ENCODE measurements at places on chromosomes 7 and 10. TPM values are rescaled to one million over a fixed set of nuclear protein-coding genes. Genes with fewer than 3 reads are reported as not detected.

CDC14C gene
- not detected for total RNA-seq

KAT6B gene
- total RNA-seq = 18.1 TPM

GIMAP1 gene
- total RNA-seq = 3.6 TPM

SLC26A3 gene
- total RNA-seq = not detected

ACSL5 gene
- total RNA-seq = 0.64 TPM

UTF1 gene
- 0.38 TPM for total RNA-seq

FFAR4 gene
- not detected for total RNA-seq

AOAH gene
- 0.28 TPM for total RNA-seq

SFRP5 gene
- 3.5 TPM for total RNA-seq

MRLN gene
- total RNA-seq = not detected

MMRN2 gene
- total RNA-seq = 563 TPM

GRCh38 chr7:155360495-155361345 lies 63.0 kb downstream of the INSIG1 start:
- DNase-seq = no peak

DNA sequence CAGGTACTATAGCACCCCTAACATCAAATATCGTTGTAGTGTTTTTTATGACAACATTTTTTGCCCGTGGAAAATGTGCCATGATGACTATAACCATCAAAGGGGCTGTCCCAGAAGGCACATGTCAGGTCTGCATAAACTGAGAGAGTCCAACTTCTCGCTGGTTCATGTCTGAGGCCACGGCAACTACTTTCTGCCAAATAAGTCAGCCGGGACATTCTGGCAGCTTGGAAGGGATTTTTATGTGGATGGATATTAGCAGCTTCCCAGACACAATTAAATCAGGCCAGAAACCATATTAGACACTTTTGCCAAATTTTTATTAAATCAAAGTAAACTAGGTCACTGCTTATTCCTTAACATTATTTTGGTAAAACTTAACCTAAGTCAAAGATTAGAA lies 477.4 kb upstream of the FZD8 start:
- DNase-seq = no peak

- no peak for DNase-seq
Measured at GRCh38 chr7:139825666-139826290, 3.3 kb upstream of the TBXAS1 start.

- DNase-seq = no peak
Measured at GRCh38 chr10:123636598-123637325, 29.4 kb upstream of the GPR26 start.

- DNase-seq = no peak
Measured at GRCh38 chr10:98012644-98013043, 17.8 kb downstream of the CRTAC1 start.

- DNase-seq = no peak
Measured at GRCh38 chr7:21938463-21938862, 7.2 kb downstream of the CDCA7L start.

- DNase-seq = no peak
Measured at GRCh38 chr10:71998119-71998839, 34.1 kb downstream of the CHST3 start.

GRCh38 chr7:81590131-81590530 lies 179.7 kb downstream of the HGF start:
- no peak for DNase-seq

DNA sequence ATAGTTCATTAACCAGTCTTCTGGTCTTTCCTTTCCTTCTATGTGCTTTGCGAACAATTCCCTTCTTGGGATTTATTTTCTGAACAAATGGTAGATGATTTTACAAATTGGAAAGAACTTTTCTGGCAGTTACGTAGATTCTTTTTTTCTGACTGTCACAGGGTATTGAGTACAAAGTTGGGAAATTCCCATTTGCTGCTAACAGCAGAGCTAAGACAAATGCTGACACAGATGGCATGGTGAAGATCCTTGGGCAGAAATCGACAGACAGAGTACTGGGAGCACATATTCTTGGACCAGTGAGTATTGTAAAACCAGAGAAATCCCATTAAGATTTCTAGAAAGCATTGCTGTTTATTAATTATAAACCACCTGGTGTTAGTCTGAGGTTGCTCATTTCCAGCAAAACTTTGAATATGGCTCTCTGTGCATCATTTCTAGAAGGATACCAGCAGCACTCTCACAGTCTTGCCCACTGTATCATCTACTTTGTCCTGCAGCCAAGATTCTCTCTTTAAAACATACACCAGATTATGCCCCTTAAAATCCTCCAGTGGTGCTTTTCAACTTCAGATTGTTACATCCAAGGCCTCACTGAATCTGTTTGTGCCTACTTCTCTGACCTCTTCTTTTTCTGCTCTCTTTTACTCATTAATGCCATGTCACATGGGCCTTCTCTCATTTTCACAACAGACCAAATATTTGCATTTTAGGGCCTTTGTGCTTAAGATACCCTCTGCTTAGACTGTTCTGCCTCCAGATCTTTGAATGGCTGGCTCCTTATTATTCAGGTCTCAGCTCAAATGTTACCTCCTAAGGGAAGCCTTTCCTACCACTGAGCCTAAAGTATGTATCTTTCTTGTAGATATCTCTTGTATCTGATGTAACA lies 27.0 kb downstream of the DLD start:
- no peak for DNase-seq

DNA sequence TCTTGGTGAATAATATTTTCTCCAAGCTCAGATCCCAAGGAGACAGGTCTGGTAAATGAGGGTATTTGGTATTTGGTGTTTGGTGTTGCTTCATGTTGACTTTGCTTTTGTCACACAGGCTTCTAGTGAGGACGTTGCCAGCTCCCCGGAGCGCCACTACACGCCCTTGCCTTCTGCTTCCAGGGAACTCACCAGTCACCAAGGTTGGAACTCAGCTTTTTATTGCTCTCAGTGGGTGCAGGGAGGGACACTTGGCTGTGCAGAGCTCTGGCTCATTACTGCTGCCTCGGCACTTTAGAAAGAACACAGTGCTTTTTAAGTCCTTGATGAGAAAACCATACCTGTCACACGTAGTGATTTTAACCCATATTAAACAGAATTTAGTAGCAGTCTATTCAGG lies 892.9 kb downstream of the LRMDA start:
- no peak for DNase-seq

GRCh38 chr10:34295142-34295548 lies 520.0 kb downstream of the PARD3 start:
- DNase-seq = no peak

- DNase-seq = no peak
Measured at GRCh38 chr7:30668102-30668501, 14.2 kb downstream of the CRHR2 start.

DNA sequence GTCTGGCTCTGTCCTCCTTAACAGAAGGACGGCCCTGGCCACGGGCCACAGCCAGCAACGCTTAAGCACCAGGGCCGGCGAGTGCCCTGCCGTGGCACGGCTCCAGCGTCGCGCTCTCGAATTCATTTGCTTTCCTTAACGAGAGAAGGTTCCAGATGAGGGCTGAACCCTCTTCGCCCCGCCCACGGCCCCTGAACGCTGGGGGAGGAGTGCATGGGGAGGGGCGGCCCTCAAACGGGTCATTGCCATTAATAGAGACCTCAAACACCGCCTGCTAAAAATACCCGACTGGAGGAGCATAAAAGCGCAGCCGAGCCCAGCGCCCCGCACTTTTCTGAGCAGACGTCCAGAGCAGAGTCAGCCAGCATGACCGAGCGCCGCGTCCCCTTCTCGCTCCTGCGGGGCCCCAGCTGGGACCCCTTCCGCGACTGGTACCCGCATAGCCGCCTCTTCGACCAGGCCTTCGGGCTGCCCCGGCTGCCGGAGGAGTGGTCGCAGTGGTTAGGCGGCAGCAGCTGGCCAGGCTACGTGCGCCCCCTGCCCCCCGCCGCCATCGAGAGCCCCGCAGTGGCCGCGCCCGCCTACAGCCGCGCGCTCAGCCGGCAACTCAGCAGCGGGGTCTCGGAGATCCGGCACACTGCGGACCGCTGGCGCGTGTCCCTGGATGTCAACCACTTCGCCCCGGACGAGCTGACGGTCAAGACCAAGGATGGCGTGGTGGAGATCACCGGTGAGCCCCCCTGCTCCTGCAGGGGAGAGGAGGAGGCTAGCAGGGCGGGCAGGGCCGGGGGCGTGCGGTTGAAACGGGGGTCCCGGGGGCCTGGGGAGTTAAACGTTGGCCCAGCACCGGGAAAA lies at the start of gene HSPB1:
HSPB1 (plus strand) TSS at position 327 of the 855 bp plus-strand sequence; CDS start at position 367, 40 bp downstream.
- DNase-seq = peak; percentile 76

DNA sequence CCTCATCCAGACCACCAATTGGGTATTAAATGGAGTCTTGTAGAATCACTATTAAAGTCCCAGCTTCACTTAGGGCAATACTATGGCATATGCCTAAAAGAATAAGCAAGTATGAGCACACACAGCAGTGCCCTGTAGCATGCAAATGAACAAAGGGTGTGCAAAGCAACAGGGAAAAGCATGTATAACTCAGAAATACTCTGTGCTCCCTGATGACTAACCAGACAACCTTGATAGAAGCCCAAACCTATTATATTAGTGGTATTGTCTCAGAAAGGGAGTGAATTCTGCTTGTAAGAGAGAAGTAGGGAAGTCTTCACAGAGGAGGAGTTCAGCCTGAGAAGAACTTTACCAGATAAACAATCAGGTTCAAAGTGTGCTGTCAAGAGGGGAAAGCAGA lies 131.2 kb downstream of the DGKI start:
- no peak for DNase-seq

- no peak for DNase-seq
Measured at GRCh38 chr7:27098578-27099451, 3.0 kb upstream of the HOXA1 start.

DNA sequence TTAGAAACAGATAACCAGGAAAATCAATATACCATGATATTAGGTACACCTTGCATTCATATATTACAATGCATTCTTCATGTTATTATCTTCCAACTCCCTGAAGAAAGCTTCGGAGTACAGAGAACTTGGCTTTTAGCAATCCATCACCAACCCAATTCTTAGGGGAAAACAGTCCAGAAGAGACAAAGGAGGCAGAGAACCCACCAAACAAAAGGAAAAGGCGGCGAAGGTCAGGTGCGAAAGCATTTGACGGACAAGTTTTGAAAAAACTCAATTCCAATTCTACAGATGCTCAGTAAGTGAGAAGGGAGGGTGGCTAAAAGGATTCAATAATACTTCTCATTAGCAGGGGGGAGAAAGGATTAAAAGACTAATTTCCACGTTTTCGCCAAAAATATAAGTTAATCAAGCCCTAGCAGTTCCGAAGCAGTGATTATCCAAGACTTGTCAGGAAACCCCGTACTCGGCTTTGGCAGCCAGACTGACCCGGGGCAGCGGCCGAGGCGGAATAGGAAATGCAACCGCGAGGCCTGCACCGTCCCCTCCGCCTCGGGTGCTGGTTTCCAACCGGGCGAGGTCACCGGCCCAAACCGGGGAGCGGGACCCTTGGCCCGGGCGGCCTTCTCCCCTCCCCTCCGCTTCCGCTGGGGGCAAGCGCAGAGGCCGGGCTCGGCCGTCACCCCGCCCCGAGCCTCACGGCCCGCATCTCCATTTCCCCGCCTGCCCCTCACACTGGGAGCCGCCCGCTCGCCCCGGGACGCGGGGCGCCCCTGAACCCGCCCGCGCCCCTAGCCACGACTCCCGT lies 747 bp downstream of the GDI2 start:
- peak; percentile 54 for DNase-seq

DNA sequence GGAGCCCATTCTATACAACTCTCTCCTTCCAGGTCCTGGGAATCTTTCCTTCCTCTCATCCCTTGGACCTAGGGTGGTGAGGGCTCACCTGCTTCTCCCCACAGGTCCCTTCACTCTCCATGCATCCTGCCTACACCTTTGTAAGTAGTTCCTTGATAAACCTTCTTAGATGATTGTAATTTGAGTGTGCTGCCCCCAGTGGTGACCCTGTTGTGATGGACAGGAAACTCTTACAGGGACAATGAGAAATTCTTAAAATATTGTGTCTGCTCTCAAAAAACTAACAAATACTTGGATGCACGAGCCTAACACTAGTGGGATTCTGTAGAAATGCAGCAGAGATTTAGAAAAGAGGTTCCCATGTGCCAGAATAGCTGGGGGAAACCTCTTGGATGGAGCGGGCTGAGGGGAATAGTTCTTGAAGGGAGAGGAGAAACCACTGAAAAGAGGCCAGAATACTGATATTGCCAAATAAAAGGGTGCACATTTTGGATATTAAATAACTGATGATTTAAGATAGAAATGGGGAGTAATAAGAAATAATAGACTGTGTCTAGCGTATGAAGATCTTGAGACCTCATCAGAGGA lies 6.7 kb upstream of the PAXIP1 start:
- no peak for DNase-seq

DNA sequence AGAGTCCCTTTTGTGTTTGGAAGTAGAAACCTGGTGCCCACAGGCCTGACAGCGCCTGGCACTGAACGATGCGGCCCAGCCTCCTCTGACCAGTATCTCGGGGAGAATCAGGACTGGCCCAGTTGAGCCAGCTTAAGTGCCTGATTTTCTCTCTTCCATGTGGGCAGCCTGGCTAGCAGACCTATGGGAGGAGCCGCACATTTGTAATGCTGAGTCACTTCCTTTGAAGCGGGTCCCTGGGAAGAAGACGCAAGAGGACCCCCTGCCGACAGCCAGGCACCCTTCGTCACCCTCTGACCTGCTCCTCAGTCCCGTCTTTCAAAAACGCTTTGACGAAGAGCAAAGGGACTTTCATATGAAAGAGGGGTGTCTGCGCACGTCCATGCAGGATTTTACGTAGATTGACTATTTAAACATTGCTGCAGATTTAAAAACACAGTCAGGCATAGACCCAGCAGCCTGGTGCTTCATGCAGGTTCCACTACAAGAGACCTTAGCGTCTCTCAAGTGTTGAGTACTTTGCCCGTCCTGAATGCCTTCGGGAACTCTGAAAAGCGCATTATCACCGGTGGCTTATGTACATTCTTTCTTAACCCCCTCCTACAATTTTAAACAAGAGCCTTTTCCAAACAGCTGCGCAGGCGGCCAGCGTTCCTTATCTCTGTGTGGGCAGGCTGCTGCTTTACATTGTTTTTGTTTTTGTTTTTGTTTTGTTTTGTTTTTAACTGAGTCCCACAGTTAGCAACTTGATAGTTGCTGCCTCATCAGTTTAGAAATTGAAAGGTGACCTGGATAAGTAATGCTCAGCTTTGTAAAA lies 36.5 kb upstream of the AP5Z1 start:
- DNase-seq = no peak

GRCh38 chr10:31594347-31594873 lies 275.4 kb downstream of the ZEB1 start:
- no peak for DNase-seq

DNA sequence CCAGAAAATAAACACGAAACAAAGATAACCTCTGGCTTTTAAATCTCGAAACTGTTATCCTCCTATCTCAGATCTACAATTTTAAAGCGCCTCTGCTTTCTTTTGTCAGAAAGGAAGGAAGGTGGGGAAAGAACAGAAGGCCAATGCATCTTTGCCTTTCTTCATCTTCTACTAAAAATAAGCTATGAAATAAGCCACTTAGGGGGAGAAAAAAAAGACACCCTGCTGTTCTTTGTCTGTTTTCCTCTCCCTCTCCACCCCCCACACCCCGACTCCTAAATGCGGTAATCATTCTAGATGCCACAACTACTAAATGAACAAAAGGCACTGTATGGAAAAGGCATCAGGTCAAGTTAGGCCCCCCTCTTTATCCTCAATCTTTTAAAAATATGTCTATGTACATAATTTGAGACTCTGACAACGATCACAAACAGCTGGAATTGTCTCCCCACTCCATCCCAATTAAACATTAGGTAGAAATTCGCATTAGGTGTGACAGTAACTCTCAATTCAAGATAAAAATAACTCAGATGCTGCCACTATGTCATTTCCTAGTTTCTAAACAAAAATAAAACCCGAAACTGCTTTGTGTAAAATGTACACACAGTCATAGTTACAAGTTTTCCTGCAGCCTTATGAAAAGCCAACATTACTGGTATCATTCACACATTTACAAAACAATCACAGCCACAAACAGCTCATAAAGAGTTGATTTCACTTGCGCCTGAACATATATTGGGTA lies 2.4 kb downstream of the UBE2H start:
- DNase-seq = no peak
